ENCODE measurements at places on chromosomes 11 and 22.

- no peak for DNase-seq
Observed at GRCh38 chr11:96218901-96219300, 124.1 kb downstream of the MAML2 start.

- no peak for DNase-seq
Observed at GRCh38 chr11:16678466-16679116, 59.9 kb upstream of the C11orf58 start.

DNA sequence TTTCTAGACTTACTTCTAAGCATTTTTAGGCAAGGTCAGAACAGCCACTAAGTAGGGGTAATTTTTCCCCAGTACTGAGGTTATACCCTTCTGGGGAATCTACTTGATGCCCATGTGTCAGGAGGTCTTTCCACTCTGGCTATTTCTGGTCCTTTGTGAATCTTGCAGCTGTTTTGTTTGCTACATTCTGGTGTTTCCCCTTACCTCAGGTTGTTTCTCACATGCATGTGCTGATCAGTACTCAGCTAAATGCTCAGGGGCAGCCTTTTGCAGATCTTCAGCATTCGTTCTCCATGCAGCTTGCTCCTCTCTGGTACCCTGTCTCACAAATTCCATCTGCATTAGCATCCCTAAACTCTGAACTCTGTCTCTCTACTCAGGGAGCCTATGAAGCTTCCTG, 303.6 kb downstream of the SOX6 start:
- DNase-seq = no peak

GRCh38 chr11:118703563-118704106, 24.2 kb upstream of the TREH start:
- DNase-seq = no peak

DNA sequence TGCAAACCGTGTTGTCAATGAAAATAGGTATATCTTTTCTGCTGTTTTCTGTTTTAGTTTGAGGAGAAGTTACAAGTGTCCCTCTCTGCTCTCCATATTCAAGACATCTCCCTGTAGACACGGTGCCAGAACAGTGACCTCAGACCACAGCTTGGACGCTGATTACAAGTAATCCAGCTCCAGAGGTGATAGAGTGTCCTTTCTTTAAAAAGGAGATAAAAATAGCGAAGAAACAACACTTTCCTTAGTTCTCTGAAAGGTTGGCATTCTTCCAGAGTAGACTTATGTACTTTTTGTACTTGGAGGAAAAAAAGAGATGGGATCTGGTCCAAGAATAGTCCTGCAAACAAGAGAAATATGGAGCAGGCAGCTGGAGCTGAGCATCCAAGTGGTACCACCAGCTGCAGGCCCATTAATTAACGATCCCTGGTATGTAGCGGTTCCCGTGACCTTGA, 43.0 kb upstream of the WT1 start:
- no peak for DNase-seq

DNA sequence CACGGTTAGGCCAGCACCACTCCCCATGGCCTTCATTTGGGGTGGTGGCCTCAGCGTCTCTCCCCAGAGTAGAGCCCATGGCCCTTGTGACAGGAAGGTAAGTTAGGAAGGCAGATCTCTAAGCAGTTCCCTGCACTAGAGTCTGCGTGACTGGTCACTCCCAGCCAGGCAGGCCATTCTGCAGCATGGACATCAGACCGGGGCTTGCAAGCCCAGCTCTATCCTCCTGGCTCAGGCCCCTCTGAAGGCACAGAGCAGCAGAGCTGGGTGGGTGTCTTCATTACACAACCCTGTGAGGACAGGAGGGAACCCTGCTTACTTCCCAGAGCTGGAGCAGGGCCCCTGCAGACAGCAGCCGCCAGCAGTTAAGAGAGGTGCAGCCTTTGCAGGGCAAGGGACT, 77.3 kb downstream of the PIWIL3 start:
- no peak for DNase-seq

DNA sequence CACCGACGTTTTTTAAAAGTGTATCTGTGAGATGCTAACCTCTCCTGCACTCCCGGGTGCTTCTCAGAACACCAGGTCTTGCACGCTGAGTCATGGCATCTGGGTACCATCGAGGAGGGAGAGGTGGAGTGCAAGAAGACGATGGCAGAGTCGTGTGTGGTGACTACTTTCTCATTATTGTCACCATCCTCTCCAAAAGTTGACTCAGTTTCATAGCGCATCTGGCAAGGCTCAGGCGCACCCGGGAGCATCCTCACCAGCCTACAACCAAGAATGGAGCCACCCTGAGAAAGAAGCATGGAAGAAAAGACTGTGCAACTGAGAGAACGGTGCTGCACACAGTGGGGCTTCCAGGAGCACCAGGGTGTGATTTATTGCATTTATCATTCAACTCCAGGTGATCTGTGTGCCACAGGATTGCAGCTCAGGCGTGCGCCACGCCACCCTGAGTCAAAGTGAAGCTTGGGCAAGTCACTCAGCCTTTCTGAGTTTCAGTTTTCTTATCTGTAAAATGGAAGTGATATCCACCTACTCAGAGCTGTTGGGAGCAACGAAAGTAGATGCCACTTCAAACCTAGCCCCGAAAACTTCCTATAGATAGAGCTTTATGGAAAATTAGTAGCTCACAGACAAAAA, 65.4 kb downstream of the LINC01488 start:
- DNase-seq = no peak

GRCh38 chr11:22626573-22627239, 1.1 kb upstream of the FANCF start:
- DNase-seq = no peak

DNA sequence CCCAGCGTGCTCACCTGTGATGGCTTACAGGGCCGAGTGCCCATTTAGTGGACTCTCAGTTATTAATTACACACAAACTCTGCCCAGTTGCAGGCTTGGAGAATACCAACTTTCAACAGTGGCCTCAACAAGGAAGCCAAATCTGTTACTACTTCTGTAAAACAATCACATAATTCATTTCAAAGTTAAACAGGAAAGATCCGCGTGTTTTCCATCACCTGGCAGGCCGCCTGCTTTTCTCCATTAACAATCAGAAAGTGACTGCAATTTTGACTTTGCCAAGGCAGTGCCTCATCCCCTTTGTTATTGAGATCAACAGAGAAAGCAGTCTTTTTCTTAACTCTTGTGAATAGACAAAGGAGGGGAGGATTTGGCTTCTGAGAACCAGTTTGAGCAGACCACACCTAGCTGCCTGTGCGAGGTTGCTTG, 77.7 kb downstream of the BARX2 start:
- no peak for DNase-seq

DNA sequence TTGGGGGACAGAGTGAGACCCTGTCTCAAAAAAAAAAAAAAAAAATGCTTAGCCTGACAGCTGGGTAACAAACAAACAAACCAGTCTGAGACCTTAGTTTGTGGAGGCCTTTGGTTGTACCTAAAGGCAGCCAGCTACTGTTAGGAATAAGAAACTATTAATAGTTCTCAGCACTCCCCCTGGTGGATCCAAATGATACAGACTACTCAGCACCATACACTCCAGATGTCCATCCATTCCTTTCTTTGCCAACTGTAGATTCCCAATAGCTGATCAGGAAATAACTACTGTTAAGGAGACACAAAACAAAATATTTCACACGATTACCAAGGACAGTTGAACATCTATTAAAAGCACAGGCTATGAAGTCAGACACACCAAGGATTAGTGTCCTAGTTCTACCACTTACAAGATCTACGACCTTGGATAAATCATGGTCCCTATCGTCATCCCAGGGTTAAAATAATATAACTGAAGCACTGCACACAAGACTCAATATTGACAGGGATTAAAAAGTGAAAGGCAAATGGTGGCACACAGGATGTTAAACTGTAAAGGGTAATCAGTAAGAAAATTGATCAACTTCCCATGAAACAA, 17.2 kb downstream of the CLDN25 start:
- no peak for DNase-seq

DNA sequence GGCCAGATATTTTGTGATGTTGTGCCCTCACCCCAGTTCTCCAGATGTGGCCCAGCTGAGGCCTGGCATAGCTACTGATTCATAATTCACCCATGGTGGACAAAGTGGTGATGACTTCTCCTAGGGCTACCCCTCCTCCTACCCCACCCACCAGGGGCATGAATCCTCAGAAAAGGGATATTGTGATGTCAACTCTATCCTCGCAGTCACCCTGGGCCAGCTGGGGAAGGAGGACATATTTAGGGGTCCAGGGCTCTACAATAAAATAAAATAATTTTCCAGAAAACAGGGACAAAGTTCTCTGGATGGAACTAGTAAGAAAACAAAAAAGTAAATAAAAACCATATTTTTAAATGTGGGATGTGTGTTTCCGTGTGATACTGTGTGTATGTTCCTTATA, at the start of gene UBQLNL:
Gene UBQLNL (minus strand): TSS at position 101 of the 400 bp plus-strand sequence. CDS start 258 bp downstream, outside the sequence.
- no peak for DNase-seq

- DNase-seq = no peak
Observed at GRCh38 chr11:95363708-95364107, 132.7 kb upstream of the SESN3 start.

DNA sequence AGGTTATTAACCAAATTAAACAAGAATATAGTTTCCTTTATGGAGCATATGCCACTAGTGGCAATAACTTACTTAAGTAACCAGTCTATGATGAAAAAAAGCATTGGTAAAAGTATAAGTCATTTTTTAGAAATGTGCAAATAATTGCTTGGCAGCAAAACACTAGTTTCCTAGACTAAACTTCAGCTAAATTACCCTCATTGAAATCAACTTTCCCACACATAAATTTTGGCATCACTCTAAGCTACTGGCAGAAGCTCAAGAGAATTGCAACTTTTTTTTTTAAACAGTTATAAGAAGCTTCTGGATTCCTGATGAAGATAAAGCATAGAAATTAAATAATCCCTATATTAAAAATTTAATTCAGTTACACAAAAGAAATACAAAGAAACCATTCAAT, 12.5 kb downstream of the CCDC34 start:
- no peak for DNase-seq

DNA sequence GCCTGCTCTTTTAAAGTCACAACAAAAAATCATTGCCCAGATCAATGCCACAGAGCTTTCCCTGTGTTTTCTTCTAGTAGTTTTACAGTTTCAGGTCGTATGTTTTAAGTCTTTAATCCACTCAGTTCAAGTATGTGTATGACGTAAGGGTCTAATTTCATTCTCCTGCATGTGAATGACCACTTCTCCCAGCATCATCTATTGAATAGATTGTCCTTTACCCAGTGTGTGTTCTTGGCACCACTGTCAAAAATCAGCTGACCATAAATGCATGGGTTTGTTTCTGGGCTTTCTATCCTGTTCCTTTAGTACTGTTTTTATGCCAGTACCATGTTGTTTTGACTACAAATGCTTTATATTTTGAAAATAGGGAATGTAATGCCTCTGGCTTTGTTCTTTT, 28.1 kb downstream of the INTS4 start:
- no peak for DNase-seq

DNA sequence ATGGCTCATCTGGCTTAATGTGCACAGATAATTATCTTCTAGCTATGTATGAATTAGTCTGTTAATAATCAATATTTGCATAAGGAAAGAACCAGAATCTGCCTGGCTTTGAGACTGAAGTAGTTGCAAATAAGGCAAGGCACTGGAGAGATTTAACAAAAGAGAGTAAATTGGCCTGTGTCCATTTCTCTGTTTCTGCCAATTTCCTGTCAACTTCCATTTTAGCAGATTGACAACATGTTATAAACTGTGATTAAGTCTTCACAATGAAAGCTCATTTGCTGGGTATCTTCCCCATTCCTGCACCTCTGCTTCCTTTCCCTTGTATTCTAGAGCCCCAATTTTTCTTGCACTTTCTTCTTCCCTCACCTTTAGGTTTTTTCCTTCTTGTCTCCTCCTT, 5.3 kb upstream of the TMEM123 start:
- no peak for DNase-seq

DNA sequence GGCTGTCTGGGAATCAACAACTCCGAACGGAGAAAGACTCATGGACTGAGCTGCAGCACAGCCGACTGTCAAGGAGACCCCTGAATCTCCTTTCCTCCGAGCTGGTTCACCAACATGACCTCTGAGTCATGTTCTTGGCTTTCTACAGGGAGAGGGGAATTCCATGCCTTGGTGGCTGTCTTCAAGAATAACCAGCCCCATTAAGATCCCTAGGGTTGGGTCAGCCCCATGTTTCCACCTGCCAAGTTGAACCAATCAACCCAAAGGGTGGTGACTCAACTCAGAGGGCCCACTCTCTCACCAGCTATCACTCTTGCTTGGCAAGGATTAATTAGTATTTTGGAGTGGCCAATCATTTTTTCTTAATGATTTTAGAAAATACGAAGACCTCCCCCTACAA, 28.3 kb upstream of the IGSF22 start:
- DNase-seq = no peak

- no peak for DNase-seq
Observed at GRCh38 chr11:33920838-33921613, 29.1 kb upstream of the LMO2 start.

- DNase-seq = no peak
Observed at GRCh38 chr11:72673943-72674828, at the start of gene PDE2A. Gene PDE2A, minus strand, starts transcription at chr11:72674422. Its CDS starts 215 bp downstream, at chr11:72674207.

DNA sequence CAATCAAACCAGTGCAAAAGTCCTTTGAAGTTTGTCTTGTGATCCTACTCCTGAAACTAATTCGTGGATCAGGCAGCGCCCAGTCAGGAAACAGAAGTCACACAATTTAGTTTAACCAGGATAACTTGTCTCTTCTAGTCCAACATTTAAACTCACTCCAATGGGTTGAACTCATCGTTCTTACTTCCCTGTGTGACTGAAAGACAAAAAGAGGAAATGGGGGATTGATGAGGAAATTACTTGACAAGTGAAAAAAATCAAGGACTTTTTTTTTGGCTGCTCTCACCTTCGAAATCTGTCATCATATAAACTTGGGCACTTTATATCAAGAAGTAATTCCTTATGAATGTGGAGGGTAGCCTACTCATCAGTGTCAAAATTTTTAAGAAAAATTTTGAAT, 78.4 kb downstream of the HSD17B12 start:
- no peak for DNase-seq

DNA sequence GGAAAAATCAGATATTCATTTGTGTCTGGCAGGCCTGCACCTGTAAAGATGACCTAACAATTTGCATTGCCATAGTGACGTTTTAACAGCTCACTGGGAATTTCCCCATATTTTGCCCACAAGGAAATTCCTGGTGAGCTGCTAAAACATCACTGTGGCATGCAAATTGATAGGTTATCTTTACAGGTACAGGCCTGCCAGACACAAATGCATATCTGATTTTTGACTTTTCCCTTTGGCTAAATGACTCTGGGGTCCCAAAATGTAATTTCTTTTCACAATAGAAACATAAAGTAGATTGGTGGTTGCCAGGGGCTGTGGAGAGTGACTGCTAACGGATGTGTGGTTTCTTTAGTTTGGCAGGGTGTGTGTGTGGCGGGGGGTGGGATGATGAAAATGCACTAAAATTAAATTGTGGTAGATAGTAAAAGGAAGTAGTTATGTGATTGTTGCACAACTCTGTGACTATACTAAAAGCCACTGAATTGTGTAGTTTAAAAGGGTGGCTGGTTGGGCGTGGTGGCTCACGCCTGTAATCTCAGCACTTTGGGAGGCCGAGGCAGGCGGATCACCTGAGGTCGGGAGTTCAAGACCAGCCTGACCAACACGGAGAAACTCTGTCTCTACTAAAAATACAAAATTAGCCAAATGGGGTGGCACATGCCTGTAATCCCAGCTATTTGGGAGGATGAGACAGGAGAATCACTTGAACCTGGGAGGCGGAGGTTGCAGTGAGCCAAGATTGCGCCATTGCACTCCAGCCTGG, 18.5 kb upstream of the FEZ1 start:
- DNase-seq = no peak
